ENCODE measurements at places on chromosomes 3 and 15. TPM values are rescaled to one million over a fixed set of nuclear protein-coding genes. Genes with fewer than 3 reads are reported as not detected.

The DUOXA2 gene
- 1.5 TPM for total RNA-seq

GRCh38 chr3:39278616-39278935, 1.3 kb downstream of the CX3CR1 start:
- no peaks in the 10 kb centered on the region for H3K4me1 ChIP-seq
- H3K36me3 ChIP-seq, result no peaks in the 10 kb centered on the region
- DNase-seq, result no peak
- H3K4me3 ChIP-seq, result no peak overlapping the region
- no peak overlapping the region for H3K27ac ChIP-seq

GRCh38 chr15:90677807-90678790, 39.0 kb upstream of the BLM start:
- H3K27me3 ChIP-seq, result no peaks in the 10 kb centered on the region
- H3K36me3 ChIP-seq, result no peaks in the 10 kb centered on the region
- DNase-seq, result no peak
- no peak overlapping the region for H3K4me3 ChIP-seq
- no peak overlapping the region for H3K27ac ChIP-seq

DNA sequence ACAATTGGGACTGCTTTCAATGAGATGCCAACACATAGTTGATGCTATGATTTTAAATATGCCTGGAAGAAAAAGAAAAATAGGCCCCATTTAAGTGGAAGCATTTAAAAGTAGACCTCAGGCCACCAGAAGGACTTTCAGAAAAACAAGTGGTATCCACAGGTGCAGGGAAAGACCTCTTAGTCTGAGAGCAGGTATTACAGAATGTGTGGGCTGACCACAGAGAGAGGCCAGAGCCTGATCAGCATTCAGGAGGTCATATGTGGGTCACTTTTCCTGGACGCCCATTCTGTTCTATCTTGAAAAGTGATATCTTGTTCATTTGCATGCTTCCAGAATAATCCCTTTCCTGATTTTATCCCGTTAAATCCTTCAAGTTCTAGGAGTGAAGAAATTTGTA, 95.5 kb downstream of the GABRG3 start:
- H3K27ac ChIP-seq, result no peak overlapping the region
- no peaks in the 10 kb centered on the region for H3K27me3 ChIP-seq
- H3K36me3 ChIP-seq, result no peaks in the 10 kb centered on the region
- H3K4me3 ChIP-seq, result no peak overlapping the region
- H3K4me1 ChIP-seq, result no peaks in the 10 kb centered on the region

The SLCO2A1 gene
- total RNA-seq, result 40.3 TPM

The TMC3 gene
- 2.7 TPM for total RNA-seq

DNA sequence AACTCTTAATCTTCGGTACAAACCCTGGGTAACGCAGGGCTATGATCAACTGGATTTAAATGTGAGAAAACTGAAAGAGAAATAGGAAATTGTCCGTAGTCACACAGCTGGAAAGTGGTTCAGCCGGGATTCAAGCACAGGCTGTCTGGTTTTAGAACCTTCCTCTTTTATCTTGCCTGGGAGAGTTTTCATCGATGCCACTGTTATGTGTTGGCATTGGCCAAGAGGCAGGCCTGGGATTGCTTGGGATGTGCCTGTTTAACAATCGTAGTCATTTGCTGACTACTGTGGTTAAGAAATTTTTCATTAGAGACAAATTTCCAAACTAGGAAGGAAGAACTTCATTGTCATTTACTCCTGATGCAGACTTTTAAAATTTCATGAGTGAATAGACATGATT, 4.3 kb downstream of the MCTP2 start:
- H3K36me3 ChIP-seq, result no peaks in the 10 kb centered on the region
- no peak overlapping the region for H3K4me3 ChIP-seq
- H3K27me3 ChIP-seq, result no peaks in the 10 kb centered on the region
- DNase-seq, result no peak
- no peak overlapping the region for H3K27ac ChIP-seq
- peaks cover 29% of the 10 kb centered on the region for H3K4me1 ChIP-seq

The LRRC34 gene
- 0.49 TPM for total RNA-seq

DNA sequence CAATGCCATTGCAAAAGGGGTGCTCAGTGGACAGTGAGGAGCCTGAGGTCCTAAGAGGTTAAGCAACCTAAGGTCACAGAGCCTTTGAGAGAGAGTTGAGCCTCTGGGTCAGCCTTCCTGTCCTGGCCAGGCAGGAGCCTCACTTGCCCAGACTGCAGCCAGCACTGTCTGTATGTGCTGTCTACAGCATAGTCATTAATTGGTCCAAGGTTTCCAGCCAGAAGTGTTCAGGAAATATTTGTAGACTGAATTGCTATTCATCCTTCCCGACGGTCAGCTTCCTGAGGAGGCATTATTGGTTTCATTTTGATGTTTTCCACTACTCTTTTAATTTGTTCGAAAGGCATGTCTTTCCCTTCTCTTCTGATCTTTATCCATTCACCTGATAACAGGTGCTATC, 8.1 kb downstream of the SEC13 start:
- H3K36me3 ChIP-seq, result peaks cover 82% of the 10 kb centered on the region
- no peak overlapping the region for H3K27ac ChIP-seq
- no peak overlapping the region for H3K4me3 ChIP-seq
- no peak for DNase-seq
- peaks cover 8% of the 10 kb centered on the region for H3K4me1 ChIP-seq

DNA sequence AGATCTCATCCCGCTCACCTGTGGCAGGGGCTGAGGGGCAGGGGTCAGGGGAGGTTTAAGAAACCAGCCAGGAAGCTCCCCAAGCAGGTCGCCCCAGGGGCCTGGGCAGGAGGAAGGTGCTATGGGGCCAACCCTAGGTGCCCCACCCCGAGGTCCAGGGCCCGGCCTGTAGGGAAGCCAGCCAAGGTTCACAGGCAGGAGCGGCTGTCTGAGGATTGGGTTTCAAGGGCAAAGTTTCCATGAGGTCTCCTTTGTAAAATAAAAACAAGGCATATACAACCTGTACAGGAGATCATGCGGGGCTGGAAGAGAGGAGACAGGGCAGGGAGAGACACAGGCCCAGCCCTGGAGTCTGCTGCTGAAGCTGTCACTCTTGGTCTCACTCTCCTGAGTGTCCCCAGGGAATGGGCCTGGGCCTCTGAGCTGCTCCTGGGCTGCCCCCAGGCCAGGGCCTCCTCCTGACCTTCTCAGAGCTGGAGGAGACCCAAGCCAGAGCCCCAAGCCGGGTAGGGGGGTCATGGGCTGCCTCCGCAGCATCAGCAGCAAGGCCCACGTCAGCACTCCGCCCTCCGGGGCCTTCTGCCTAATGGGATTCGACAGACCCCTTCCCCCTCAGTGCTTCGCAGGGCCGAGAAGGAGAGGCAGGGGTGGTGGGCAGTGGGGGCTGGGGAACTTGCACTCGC, 5.5 kb downstream of the CPLX3 start:
- no peak overlapping the region for H3K27ac ChIP-seq
- no peak for DNase-seq
- no peaks in the 10 kb centered on the region for H3K27me3 ChIP-seq

The ACOX2 gene
- 24.8 TPM for total RNA-seq

DNA sequence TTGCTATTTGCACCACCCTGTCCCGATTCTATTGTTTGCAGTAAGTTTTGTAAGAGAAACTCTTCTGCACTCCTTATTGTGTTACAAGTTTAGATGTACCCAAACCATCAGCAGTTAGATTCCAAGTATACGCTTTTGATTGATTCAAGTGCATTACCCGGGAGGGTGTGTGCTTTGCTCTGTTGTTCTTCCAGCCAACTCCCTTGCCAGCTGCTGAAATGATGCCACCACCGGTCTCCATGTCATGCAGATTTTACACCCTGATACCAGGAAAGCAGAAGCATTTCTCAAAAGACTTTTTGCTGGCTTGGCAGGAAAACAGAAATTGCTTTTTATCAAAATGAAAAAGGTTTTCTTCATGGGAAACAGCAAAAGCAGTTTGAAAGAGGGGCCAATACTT, 1006.6 kb upstream of the CFAP20DC start:
- no peak overlapping the region for H3K27ac ChIP-seq
- H3K36me3 ChIP-seq, result no peaks in the 10 kb centered on the region
- no peak for DNase-seq
- H3K4me3 ChIP-seq, result no peak overlapping the region
- H3K4me1 ChIP-seq, result no peaks in the 10 kb centered on the region

DNA sequence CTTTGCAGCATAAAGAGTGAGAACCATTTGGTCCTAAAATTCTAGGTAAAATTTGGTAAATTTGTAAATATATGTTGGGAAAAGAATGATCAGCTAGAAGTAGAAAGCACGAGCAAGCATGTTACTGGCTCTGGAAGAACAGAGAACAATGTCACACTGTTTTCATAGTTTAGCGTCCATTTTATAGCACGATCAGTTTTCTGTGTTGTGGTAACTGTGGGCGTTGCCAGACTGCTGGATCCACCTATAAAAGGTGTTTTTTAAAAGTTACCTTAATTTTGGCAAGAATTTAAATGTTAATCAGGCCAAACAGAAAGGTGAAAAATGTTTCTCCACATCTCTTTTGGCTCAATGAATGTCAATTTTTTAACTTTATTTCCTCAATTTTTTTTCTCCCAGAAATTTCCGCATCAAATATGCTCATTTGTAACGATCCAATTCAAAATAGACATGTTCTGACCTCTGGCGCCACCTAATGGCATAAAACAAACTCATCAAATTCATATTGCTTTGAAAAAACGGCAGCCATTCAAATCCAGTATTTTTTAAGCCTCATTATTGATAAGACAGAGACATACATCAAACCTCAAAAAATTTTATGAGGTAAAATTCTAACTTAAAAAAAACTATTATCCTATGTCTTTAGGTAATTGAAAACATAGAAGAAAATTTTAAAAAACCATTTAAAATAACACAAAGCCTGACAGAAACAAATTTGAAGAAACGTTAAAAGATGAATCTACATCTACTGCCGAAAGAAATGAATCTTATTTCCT, 5.5 kb upstream of the GP5 start:
- DNase-seq, result no peak
- H3K27me3 ChIP-seq, result no peaks in the 10 kb centered on the region
- no peaks in the 10 kb centered on the region for H3K36me3 ChIP-seq
- no peak overlapping the region for H3K27ac ChIP-seq

GRCh38 chr15:85582131-85583079, 202.0 kb downstream of the AKAP13 start:
- peak overlapping the region; percentile 30 for H3K4me3 ChIP-seq
- DNase-seq, result no peak
- H3K27me3 ChIP-seq, result no peaks in the 10 kb centered on the region

The KBTBD13 gene
- total RNA-seq, result not detected

Data from vagina (tissue), 2 donors.